Suppressor macrophage treated with lipopolysaccharide for 1 hour (primary cell): ENCODE measurements at places on chromosomes 6 and 20.

- DNase-seq, result no peak
Measured at GRCh38 chr6:35164277-35164676, 23.1 kb upstream of the TCP11 start.

DNA sequence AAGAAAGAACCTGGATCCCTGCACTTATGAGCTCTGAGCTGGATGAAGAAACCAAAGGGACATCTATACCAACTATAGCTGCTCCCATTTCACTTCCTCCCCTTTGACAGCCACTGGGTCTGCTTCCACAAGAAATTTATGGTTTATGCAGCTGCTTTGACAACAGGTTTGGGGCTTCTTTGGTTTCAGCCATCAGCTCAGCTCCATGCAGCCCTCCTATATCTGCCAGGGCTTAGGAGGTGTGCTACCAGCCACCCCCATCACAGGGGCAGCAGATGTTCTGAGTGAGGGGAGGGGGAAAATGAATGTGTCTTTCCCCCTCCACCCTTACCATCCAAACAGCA, 29.2 kb upstream of the PKHD1 start:
- no peak for DNase-seq

DNA sequence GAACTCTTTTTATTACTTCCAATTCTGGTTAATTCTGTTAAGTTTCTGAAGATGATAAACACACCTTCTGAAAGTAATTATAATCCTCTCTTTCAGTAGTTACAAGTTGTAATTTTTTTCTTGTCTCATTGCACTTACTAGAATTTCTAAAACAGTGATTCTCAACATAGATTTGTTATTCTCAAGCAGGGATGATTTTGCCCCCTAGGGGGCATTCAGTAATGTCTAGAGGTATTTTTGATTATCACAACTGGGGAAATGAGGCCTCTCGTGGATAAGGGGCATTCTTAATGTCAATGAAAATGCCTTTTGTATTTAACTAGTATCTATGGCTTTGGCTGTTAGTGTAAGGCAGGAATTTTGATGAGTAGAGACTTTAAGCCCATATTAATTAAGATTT, 39.4 kb upstream of the MAFB start:
- peak; percentile 18 for DNase-seq

DNA sequence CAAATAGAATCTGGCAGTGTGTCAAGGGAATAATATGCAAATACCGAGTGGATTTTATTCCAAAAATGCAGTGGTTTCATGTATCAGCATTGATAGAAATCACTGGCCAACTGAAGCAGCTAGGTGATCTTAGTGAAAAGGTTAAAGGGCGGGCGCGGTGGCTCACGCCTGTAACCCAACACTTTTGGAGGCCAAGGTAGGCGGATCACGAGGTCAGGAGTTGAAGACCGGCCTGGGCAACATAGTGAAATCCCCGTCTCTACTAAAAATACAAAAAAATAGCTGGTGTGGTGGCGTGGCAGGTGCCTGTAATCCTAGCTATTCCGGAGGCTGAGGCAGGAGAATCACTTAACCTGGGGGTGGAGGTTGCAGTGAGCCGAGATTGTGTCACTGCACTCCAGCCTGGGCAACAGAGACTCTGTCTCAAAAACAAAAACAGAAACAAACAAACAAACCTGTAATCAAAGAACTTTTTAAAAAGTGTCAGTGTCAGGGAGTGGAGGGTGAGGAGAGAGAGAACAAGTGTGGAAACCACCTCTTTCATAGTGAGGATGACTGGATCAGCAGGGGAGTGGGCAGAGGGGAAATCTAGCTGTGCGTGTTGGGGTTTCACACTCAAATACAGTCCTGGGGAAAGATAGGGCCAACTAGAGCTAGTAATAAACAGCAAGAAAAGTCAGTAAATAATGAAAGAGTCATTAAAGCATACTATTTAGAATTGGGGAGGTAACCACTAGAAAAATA, 57.1 kb downstream of the CDS2 start:
- no peak for DNase-seq

- no peak for DNase-seq
Measured at GRCh38 chr20:1332749-1333300, 3.9 kb upstream of the SDCBP2 start.
